ENCODE measurements at places on chromosomes 4 and X. TPM values are rescaled to one million over a fixed set of nuclear protein-coding genes. Genes with fewer than 3 reads are reported as not detected.

The HGFAC gene
- total RNA-seq, result 0.18 TPM

- no peak overlapping the region for H3K4me3 ChIP-seq
- no peak overlapping the region for H3K27ac ChIP-seq
- DNase-seq, result no peak
- no peaks in the 10 kb centered on the region for H3K27me3 ChIP-seq
Observed at GRCh38 chrX:96889726-96890125, 6.0 kb downstream of the RPA4 start.

GRCh38 chrX:150872773-150873336, 25.6 kb downstream of the CD99L2 start:
- no peak overlapping the region for H3K4me3 ChIP-seq
- no peaks in the 10 kb centered on the region for H3K27me3 ChIP-seq
- H3K4me1 ChIP-seq, result no peaks in the 10 kb centered on the region
- no peak for DNase-seq

- no peak overlapping the region for H3K27ac ChIP-seq
- H3K27me3 ChIP-seq, result no peaks in the 10 kb centered on the region
- no peak for DNase-seq
- no peaks in the 10 kb centered on the region for H3K4me1 ChIP-seq
- H3K4me3 ChIP-seq, result no peak overlapping the region
Observed at GRCh38 chr4:124499261-124499660, 213.3 kb downstream of the ANKRD50 start.

DNA sequence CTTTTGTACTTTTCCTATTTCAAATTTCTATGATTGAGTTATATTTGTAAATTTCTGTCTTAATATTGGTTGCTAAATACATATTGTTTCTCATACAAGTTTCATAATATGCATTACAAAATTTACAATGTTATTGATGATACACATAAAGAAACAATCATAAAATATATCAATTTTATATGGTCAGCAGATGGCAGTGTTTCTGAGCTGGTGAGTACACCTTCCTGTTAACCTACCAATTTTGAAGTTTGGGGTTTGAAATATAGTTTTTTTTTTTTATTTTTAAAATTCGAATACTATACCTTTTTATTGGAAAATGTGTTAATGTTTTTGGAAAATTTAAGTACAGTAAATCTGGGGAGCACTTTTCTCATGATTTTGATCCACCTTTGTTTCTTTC, 1953.1 kb upstream of the ADGRL3 start:
- no peak for DNase-seq
- no peaks in the 10 kb centered on the region for H3K4me1 ChIP-seq
- no peak overlapping the region for H3K4me3 ChIP-seq
- no peaks in the 10 kb centered on the region for H3K36me3 ChIP-seq
- no peak overlapping the region for H3K27ac ChIP-seq
- no peaks in the 10 kb centered on the region for H3K27me3 ChIP-seq

GRCh38 chr4:188132232-188132631, 7.0 kb upstream of the TRIML1 start:
- no peak for DNase-seq
- no peaks in the 10 kb centered on the region for H3K36me3 ChIP-seq
- H3K27ac ChIP-seq, result no peak overlapping the region
- H3K4me1 ChIP-seq, result no peaks in the 10 kb centered on the region
- H3K27me3 ChIP-seq, result no peaks in the 10 kb centered on the region

- no peaks in the 10 kb centered on the region for H3K27me3 ChIP-seq
- H3K36me3 ChIP-seq, result no peaks in the 10 kb centered on the region
- H3K4me1 ChIP-seq, result no peaks in the 10 kb centered on the region
- no peak for DNase-seq
Observed at GRCh38 chrX:131816551-131817136, 206.5 kb upstream of the STK26 start.
